Upper lobe of left lung (tissue), 6 donors: ENCODE measurements at places on chromosomes 6 and 20.

DNA sequence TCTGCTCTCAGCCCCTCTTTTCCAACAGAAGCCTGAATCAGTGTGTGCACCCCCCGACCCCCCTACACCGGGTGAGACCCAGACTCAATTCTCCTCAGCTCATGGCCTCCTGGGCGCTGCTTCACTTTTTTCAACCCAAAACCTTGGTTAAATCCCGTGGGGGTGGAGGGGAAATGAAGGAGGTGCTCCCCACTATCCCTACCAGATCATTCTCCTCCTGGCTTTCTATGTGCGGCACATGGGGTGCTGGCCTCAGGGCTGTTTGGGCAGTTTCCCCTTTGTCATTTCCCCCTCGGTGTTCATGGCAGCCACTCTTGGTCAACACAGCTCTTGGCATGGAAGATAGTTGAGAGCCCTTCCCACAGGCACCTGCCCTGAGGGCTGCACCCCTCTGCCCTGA lies 4.6 kb downstream of the CST4 start:
- DNase-seq: no peak

DNA sequence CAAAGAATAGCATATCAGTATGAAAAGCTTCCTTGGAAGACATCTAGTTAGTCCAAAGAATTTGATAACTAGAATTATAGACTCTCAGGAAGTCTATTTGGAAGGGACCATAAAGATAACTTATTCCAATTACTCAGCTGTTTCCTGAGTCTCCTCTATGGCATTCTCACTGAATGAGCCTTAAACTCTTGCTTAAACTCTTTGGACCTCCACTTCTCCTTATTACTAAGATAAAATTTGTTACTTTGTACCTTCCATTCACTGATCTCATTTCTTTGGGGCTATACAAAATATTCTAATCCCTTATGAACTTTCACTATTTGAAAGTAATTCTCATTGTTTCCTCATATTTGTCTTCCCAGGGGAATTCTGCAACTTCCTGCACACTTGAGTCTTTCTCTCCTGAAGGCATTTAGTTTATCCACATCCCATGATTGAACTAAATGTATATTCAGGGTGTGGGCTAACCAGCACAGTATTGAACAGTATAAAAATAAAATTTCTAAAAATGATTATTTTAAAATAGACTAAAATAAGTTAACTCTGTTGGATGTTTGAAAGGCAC lies 67.1 kb upstream of the NOTCH4 start:
- no peak for DNase-seq

- DNase-seq: no peak
Measured at GRCh38 chr6:143406673-143407072, 43.8 kb downstream of the ADAT2 start.

DNA sequence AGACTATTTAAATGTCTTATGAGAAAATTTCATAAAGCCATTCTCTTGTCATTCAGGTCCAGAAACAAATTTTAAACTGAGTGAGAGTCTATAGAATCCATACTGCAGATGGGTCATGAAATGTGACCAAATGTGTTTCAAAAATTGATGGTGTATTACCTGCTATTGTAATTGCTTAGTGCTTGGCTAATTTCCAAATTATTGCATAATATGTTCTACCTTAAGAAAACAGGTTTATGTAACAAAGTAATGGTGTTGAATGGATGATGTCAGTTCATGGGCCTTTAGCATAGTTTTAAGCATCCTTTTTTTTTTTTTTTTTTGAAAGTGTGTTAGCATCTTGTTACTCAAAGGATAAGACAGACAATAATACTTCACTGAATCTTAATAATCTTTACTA lies 5.0 kb downstream of the MARCKS start:
- no peak for DNase-seq

- DNase-seq: no peak
Measured at GRCh38 chr6:77834591-77834996, 181.8 kb downstream of the MEI4 start.

DNA sequence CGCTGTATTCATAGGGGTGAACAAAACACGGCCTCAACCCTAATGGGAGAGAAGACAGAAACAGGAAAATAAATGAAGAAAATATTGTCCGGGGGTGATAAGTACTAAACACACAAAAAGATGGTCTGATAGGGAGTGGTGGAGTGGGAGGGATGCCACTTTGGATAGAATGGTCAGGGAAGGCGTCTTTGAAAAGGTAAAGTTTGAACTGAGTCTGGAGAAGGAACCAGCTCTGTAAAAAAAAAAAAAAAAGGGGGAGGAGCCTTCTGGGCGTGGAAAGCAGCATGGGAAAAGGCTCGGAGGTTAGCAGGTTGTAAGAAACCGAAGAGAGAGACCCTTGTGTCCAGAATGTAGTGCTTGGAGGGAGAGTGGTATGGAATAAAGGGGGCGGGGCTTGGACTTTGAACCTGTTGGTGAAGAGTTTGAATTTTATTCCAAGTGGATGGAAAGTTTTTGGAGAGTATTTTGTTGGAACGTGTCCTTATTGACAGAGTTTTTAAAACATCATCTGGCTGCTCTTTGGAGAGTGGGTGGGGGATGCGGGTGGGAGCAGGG lies 1.8 kb downstream of the CHMP4B start:
- no peak for DNase-seq

DNA sequence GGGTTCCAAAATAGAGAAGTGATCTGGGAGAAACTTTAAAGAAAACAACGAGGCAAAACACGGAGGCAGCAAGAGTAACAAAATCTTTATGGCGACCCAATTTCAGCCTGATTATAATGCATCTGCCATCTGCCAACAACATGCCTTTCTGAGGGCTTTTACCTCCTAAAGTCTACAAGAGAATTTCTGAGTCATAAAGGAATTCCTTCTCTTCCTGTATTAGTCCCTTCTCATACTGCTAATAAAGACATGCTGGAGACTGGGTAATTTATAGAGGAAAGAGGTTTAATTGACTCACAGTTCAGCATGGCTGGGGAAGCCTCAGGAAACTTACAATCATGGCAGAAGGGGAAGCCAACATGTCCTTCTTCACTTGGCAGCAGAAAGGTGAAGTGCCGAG lies 226.6 kb downstream of the HACE1 start:
- no peak for DNase-seq

DNA sequence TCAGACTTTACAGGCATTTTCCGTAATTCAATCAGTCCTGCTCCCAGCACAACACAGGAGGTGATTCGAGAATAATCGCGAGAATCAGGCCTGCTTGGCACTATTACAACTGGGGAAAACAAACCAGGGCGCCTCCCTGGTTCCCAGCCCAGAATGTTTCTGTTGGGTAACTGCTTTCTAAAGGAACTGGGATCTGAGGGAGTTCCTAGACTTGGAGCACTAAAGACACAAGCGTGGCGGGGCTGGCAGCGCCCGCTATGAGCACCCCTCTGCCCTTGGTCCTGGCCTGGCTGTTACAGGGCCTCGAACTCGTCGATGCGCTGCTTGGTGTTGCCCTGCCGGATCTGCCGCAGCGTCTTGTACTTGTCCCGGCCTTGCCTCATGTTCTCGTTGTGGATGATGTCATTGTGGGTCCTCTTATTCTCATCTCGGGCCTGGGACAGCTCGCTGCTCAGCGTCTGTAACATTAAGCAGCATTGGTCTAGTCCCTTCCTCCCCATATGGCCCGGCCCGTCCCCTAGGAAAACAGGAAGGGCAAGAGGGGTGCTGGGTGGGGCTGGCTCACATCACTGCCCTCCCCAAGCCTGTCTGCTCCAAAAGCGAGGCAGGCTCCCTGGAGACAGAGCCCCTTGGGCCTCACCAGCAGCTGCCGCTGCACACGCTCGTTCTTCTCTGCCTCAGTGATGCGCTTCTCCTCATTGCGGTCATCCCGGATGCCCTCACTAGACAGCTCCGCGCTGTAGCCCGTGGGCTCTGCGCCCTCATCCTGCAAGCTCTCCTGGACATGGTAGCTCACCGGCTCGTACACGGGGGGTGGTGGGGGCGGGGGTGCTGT lies 52.3 kb downstream of the EZR start:
- DNase-seq: peak; percentile 71

GRCh38 chr20:60238992-60239660 lies 280.9 kb downstream of the CDH26 start:
- no peak for DNase-seq

DNA sequence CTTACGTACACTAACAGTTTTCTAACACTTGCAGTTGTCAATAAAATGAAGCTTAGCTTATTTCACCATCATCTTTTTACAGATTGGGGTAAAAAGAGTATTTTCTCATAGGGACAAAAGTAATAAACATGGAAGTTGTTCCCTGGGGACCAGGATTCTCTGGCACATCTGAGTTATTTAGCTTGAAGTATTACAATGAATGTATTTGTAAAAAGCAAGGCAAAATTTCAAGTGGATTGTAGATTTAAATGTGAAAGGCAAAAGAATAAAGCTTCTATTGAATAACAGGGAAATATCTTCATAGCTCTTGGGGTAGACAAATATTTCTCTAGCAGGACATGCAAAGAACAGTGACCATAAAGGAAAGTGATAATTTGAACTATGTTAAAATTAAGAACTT lies 260.0 kb upstream of the ECI2 start:
- no peak for DNase-seq

DNA sequence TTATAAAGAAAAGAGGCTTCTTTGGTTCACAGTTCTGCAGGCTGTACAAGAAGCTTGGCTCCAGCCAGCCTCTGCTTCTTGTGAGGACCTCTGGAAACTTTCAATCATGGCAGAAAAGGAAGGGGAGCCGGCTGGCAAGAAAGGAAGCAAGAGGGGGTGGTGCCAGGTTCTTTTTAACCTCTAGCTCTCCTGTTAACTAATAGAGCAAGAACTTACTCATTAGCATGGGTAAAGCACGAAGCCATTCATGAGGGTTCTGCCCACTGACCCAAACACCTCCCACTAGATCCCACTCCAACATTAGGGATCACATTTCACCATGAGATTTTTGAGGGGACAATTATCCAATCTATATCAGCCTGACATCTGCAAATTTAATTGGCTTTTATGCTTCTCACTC lies 347.1 kb downstream of the GRIK2 start:
- DNase-seq: no peak

GRCh38 chr6:156617376-156617775 lies 159.8 kb upstream of the ARID1B start:
- peak; percentile 63 for DNase-seq

GRCh38 chr6:65161661-65162060 lies 545.4 kb downstream of the EYS start:
- no peak for DNase-seq

DNA sequence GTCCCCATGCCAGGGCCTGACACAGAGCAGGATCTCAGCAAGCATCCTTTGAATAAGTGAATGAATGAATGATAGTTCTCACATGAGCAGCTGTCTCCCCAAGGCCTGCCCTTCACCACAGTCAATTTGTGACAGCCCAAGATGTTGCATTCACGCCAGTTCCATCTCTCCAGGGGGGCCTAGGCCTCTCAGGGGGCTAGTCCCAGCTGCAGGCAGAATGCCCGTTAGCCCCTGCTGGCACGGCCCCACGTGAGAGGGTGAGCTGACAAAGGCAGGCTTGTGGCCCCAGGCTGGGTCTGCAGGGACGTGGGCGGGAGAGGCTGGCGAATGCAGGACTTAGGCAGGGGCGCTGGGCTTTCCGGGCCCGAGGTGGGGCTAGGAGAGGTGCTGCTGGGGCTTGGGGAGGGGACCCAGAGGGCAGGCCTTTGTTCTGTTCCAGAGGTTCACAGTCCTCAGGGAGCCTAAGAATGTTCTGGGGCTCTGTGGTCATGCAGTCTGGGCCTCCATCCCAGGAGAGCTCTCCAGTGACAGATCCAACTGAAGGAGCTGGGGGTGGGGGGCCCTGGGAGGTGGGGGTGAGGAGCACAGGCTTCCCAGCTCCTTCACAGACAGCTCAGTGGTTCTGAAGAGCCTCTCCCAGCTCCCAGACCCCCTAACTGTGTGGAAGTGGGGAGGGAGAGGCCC lies 30.5 kb upstream of the TLDC2 start:
- peak; percentile 68 for DNase-seq

DNA sequence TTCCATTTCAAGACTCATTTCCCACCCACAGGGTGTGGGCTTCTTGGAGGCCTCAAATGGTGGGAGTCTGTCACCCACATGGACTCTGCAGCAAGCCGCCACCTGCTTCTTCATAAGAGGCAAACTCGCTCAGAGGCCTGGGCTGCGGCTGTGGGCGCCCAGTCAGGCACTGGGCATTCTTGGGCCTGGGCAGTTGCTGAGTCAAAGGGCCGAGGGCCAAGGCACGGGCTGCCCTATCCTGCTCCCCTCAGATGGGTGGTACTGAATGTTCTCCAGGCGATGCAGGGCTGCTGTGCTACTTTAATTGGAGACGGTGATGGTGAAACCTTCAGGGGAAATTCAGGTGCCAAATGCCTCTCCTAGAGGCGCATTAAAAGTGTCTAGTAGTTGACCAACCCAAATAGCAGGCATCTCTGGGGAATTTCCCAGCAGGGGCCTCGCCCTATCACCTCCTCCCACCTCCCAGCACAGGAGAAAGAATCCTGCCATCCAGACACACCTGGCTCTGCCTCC lies 57.9 kb downstream of the MAFB start:
- DNase-seq: no peak

GRCh38 chr20:16069389-16070010 lies 503.7 kb downstream of the KIF16B start:
- no peak for DNase-seq

GRCh38 chr6:119318730-119319129 lies 30.8 kb downstream of the MAN1A1 start:
- DNase-seq: no peak

DNA sequence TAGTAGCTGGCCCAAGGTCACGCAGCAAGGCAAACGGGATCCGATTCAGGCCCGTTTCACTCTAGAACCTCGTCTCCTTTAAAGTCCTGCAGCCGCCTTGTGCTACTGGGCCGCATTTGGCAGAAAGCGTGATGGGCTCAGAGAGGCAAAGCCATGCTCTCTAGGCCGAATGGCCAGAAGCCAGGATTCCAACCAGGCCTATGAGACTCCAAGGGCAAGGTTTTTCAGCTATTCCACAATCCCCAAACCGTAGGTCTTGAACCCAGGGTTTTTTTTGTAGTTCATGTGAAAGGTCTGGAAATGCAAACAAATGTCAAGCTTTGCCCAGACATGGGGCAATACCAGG lies 174.1 kb downstream of the PREX1 start:
- DNase-seq: no peak

- peak; percentile 57 for DNase-seq
Measured at GRCh38 chr6:170212956-170213636, 77.8 kb downstream of the DLL1 start.

GRCh38 chr6:26187981-26188635 lies 100.9 kb downstream of the HFE start:
- DNase-seq: no peak
